ENCODE measurements at places on chromosomes 7 and 10.

GRCh38 chr7:5232874-5233273, 42.8 kb downstream of the WIPI2 start:
- DNase-seq: no peak

DNA sequence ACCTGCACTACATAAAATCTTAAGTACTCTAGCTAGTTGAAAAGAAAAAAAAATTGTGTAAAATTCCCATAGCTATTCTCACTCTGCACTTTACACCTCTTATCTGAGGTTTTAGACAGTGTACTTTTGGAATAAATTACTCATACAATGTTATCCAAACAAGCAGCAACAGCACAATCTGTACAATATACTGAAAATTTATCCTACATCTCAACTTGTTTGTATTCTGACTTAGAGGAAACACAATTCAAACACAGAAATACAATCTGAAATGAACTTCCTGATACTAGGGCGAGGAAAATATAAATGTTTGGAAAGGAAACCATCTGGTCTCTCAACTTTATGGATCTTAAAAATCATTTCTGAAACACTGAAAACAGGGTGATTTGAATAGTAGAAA, 381.7 kb downstream of the THSD7A start:
- DNase-seq: no peak

DNA sequence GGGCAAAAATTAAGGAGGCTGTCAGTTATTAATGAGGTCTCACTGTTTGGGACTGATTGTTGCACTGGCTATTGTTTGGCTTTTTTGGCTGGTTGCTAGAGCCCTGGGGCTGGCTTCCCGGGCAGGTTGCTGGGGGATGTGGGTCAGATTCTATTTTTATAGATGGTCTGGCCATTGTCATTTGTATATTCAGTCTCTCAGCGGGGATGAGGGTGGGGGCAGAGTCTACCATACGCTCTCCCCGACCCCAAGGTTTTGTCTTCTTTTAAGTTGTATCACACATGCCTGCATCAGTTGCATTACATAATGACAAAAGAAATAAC, 84.3 kb upstream of the GRB10 start:
- DNase-seq: no peak

DNA sequence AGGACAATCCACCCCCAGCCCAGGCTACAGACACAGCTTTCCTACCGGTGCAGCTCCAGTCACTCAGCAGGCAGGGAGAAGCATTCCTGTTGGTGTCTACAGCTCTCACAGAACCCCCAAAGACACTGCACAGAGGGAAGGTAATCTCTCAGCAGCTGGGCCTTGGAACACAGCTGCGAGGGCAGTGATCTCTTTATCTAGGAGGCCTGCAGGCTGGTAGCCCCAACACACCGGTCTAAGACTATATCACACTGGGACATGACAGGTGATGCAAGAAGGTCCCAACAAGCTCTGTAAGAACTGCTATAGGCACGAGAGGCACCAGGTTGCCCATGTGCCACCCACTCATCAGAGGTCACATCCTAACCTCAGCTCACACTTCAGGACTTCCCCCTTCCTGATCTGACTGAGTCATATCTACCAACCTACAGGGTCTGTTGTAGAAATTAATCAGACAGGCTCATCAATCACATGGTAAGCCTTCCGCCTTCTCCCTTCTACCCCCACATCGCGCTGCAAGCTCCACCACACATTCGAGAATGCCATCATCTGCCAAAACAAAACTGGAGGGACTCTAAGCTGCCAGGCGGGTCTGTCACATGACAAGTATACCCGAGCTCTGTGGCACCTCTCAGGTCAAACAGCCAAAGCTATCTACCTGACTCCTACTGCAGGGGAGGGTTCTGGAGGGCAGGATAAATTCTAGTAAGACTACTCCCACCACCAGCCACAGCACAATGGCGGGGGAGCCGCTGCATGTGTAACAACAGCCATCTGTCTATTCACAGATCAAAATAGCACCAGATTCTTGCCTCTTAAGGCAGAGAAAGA, 26.1 kb downstream of the FAM53B start:
- DNase-seq: no peak

- no peak for DNase-seq
Measured at GRCh38 chr7:100726996-100727761, 6.2 kb upstream of the ZAN start.

DNA sequence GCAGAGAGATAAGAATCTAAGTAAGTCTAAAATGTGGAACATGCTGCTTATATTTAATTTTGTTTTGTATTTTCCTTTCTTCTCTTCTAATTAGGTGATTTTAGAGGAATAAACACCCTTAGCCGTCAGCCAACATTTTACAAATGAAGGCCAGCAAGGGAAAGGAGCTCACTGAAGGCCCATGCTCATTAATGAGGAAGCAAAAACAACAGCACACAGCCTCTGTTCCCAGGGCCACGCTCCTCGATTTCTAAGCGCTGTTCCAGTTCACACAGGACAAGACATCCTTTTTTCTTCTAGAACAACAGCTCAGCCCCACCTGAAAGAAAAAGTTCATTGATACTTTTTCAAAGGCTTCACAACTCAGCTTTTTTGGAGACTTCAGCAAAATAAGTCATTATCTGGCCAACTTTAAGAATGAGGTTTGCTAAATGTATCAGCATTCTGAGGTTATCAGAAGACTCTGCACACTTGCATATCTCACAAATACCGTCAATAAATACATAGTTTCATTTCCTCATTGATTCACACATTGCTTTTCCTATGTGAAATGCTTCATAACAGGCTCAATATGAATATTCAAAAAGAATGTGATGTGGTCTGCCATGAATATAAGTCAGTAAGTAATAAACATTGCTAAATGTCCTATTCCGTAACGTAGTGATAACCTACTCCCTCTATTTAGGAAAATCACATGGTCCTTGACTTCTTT, 34.8 kb upstream of the SFMBT2 start:
- DNase-seq: no peak

DNA sequence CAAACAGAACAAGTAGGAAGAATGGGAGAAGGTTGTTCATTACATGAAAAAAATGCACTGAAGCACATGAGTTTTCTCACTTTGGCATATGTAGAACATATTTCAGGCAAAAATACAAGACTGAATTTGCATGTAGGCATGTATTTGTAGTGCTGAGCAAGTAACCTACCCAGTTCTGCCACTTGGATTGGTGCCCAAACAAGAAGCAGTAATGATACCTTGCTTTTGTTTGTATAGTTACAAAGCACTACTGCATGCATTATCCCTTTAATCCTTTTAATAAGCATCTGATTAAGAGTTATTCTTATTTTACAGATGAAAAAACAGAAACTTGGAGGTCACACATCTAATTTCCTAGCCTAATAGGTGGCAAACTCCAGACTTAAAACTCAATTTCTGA, 23.1 kb upstream of the CTTNBP2 start:
- DNase-seq: no peak

DNA sequence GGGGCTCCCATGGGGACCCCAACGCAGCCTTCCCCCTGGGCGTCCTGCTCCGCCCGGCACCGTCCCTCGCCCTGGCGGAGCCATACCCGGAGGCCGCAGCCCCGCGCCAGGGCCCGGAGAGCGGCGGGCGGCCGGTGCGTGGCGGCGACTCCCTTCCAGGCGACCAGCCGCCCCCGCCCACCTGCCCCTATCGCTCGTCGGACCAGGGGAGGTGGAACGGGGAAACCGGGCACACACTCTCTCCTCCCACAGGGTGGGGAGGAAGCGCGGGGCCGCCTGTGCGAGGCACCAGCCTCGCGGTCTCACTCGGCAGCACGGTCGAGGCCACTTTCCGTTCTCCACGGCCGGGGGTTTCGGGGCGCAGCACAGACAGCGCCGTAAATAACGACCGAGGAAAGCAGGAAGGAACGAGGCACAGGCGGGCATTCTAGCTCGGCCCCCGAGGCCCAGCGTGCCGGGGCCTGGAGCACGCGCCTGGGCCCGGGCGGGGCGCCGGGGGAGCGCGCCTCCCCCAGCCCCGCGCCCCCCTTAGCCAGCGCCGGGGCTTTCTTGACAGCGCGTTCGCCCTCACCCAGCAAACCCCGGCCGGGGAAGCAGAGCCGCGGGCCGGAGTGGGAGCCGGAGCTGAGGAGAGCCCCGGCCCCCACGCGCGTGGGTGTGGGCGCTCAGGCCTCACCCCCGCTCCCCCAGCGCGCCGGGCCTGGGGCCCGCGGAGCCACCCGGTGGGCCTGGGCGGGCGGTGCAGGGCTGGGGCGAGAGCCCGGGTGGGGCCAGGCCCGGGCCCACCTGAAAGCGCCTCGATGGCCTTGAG, 936 bp downstream of the IGF2BP3 start:
- DNase-seq: no peak

GRCh38 chr10:124152139-124153022, 59.0 kb upstream of the CHST15 start:
- peak; percentile 77 for DNase-seq

- no peak for DNase-seq
Measured at GRCh38 chr10:49598164-49598856, 11.8 kb upstream of the SLC18A3 start.

DNA sequence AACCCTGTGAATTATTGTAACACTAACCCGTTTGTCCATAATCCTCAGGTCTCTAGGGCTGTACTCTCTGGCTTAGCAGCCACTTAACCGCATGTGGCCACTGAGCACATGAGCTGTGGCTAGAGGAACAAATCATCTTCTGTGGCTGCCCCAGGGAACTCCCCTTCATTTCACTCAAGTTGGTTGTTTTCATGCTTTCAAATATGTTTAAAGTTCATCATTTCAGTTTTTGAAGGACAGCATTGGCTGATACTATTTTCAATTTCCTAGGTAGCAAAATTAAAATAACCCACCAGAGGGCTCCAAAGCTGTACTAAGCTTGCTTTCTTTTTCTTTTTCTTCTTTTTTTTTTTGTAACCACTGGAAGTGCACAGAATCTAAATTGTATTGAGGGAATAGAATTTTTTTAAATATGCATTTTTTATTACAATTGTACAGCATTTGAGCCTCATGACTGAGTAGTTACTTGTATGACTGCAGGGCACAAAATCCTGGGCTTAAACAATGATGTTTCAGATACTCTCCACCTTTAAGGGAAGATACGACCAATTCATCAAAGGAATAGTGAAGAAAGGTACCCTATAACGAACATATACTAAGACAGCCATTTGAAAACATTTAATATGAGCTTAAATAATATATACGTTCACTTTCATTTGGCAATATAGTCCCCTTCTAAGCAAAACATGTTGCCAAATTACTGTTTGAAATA, 38.6 kb downstream of the MRC1 start:
- DNase-seq: no peak

- no peak for DNase-seq
Measured at GRCh38 chr10:97943294-97943693, 87.1 kb downstream of the CRTAC1 start.

GRCh38 chr7:130442601-130443000, 1.8 kb upstream of the CEP41 start:
- DNase-seq: no peak

GRCh38 chr7:34117573-34117972, 212.2 kb downstream of the BMPER start:
- DNase-seq: no peak

- DNase-seq: peak; percentile 89
Measured at GRCh38 chr10:122307669-122308416, 36.7 kb downstream of the BTBD16 start.

- no peak for DNase-seq
Measured at GRCh38 chr10:93598157-93598556, 2.9 kb downstream of the RBP4 start.
